ENCODE measurements at places on chromosomes 3 and 15.
A peak's percentile ranks its signal among the peaks of the same experiment; 100 is the strongest.

DNA sequence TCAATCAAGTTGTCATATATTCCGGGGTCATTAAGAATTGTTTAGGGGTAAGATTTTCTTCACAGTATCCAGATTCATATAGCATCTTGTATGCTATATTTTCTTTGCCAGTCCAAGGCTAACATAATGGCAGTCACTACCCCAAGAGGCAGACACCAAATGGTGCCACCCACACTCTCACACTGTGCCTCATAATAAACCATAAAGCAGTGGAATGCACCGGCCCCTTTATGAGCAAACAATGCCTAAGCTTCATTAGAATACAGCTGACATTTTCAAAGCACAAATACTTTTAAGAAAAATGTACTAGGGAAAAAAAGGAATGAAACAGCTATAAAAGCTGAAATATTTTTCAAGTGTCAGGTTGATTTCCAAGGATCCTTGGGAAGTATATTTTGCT is 121.6 kb downstream of the TFDP2 start:
- no peak for DNase-seq

DNA sequence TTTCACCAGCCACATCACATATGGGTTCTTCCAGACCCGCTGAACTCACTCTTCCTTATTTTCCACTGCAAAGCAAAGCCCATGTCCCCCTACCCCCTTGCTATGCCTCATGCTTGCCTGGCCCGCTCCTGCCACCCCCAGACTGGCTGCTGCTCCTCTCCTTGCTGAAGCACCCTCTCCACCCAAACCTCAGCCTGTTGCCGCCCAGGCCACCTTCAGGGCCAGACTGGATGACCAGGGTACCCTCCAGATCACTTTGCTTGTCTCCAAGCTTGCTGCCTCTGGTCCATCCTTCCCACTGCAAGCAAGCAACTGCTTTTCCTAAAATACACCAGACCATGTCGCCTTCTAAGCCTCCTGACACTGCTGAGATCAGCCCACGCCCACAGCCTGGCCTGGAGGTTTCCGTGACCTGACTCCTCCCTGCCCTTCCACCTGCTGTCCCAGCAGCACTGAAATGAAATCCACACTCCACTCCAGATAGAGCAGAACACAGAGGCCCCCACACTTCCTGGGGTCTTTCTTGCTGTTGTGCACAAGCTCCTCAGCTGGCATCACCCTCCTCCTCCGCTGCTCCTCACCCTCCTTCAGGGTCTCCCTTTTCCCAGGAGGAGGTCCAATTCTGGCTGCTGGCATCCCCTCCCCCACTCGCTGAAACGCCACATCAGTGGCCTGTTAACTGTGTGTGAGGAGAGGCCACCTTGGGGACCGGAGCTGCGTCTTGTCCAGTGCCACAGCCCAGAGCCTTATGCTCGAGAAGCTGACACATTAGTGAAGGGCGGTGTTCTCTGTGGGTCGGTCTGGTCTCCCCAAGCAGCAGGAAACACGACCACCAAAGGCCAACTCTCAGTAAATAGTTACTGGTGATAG is 99.1 kb downstream of the ADCY5 start:
- DNase-seq, result no peak

DNA sequence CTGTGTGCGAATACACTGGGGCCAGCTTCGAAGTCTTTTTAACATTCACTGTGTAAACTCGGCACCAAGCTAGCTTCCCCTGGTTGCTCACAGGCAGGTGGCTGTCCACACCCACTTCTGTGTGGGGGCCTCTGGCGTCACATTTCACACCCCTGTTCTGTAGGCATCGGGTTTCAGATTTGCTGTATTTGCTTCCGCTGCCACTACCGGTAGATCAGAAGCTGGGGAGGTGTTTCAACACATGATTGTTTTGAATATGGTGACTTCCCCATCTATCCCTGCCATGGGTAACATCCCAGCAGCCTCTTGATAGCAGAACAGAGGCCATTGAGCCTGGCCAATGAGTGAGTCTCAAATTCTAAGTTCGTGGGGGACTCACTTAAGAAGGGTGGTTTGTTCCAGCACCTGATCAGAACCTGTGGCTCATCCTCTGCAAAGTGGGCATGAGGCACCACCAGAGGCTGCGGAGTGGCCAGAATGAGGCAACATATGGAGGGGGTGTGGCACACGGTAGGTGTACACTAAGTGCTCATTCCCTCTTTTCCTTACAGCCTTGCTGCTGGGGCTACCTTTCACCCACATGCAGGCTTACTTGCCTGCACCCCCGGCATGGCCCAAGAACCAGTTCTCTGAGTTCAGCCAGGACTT is 61.5 kb downstream of the IQSEC1 start:
- no peak for DNase-seq

DNA sequence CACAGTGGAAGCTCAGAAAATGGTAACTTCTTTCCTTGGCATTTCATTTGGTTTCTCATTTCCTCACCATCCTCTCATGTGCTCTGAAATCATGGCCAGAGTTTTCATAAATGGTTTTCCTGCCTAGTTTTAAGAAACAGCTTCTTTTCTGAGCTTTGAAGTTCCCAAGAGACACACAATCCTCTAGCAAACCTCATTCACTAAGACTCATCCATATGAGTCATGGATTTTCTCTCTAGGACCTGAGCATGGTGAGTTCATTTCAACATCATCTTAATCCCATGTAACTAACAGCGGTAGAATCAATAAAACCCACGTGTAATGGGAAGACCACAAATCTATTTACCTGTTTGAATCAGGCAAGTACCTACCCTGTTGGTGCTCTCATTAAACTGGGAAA is 274.5 kb upstream of the LRTM1 start:
- no peak for DNase-seq

DNA sequence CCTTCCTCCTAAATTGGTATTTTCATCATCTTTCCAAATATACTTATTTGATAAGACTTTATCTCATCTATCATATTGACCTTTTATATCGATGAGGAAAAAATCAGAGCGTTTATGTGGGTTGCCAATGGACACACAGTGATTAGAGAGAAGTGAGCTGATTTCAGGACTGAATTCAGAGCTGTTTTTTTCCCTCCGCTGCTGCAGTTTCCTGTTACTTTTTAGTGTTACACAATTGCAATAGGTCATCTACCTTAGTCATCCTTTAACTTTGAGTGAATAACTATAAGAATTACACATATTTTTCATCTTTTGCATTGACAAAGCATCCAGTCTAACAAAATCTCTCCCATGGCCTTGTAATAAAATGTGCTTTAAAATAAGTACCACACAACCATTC is 266.3 kb upstream of the CNTN4 start:
- DNase-seq, result no peak

- DNase-seq, result no peak
Observed at GRCh38 chr15:42349186-42349585, 10.1 kb upstream of the CAPN3 start.

GRCh38 chr3:57288403-57288802 is 4.1 kb downstream of the ASB14 start:
- no peak for DNase-seq

- DNase-seq, result peak; percentile 22
Observed at GRCh38 chr15:99704444-99704838, 28.8 kb downstream of the LYSMD4 start.

DNA sequence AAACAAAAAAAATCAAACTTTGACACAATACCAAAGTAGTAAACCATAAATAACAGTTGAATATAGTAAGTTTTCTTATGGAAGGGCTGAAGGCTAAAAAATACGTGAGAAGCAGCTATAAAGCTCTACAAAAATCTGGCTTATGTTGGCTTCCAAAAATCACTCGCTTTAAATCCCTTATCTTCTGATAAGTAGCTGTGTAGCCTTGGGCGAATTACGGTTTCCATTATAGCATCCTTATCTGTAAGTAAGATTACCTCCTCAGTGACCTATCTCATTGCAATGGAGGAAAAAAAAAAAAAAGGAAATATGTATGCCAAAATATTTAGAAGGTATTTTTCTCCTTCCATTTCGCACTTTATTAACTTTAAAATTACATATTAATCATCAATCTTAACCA is 348.6 kb downstream of the PLOD2 start:
- no peak for DNase-seq

DNA sequence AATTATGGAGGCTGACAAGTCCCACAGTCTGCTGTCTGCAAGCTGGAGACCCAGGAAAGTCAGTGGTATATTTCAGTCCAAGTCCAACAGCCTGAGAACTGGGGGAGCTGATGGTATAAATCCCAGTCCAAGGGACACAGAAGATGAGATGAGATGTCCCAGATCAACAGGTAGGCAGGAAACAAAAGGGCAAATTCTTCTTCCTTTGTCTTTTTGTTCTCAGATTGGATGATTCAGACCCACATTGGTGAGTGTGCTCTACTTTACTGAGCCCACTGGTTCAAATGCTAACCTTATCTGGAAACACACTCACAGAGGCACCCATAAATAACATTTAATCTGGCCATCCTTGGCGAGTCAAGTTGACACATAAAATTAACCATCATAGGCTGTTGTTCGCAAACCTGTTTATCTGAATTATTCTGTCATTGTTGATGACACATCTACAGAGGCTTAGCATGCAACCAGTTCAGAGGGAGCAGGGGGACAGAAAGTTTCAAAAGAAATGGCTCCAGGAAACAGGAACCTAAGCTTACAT is 62.7 kb upstream of the ITGA11 start:
- DNase-seq, result no peak

GRCh38 chr15:52808441-52808840 is 18.3 kb upstream of the ONECUT1 start:
- no peak for DNase-seq

DNA sequence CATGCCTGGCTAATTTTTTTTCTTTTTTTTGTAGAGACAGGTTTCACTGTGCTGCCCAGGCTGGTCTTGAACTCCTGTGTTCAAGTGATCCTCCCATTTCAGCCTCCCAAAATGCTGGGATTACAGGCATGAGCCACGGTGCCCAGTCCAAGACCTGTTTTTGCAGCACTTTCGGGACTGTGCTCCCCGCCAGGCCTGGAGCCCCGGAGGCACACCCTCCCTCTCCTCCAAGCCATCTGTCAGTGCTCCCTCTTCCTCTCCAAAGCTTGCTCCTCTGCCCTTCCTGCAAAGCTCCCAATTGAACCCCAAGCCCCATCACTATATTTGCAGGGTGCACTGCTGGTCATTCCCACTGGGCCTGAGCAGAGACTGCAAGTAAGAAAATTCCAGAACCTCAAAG is 98.1 kb downstream of the CORO2B start:
- no peak for DNase-seq

DNA sequence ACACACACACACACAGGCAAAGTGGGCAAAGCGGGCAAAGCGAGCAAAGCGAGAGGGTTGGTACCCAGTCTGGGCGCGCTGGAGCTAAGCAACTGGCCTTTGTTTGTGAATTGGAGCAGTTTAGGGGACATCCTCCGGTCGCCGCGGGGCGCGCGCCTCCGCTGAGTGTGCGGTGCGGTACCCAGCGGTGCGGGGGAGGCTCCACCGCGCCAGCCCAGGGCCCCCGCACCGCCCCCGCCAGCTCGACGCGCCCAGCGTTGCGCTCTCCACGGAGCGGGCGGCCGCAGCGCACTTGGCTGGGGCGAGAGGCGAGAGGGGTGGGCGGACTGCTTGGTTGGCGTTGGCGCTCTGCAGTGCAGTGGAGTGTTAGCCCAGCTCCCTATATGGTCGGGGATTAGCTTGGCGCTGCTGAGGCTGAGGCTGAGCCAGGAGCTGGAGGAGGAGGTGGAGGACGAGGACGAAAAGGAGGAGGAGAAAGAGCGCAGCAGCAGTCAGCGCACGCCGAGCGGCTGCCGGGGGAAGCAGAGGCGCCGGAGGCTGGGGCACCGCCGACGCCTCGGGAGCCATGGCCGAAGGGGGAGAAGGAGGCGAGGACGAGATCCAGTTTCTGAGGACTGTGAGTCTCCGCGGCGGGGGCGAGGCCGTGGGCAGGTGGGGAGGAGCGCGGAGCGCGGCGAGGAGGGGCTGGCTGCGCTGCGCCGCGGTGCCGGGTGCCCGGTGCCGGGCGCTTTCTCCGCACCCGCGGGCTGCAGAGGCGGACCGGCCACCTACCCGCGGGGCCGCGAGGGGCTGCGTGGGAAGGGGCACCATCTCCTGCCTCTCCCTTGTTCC is at the start of gene RYR3:
Gene RYR3, plus strand, starts transcription at position 487 of the 831 bp plus-strand sequence. Its CDS starts 79 bp downstream, at position 566.
- no peak for DNase-seq

DNA sequence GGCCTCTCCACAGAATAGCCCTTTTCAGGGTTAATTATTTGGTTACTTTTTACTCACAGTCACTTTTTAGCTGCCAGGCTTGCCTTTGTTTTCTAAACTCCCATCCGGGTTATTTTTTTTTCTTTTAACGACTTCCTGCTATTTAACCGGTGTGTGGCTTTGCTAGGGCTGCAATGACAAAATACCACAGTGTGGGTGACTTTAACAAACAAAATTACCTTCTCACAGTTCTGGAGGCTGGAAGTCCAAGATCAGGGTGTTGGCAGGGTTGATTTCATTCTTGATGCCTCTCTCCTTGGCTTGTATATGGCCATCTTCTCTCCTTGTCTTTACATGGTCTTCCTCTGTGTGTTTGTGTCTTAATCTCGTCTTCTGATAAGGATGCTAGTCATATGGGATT is 91.5 kb downstream of the IL1RAP start:
- no peak for DNase-seq

DNA sequence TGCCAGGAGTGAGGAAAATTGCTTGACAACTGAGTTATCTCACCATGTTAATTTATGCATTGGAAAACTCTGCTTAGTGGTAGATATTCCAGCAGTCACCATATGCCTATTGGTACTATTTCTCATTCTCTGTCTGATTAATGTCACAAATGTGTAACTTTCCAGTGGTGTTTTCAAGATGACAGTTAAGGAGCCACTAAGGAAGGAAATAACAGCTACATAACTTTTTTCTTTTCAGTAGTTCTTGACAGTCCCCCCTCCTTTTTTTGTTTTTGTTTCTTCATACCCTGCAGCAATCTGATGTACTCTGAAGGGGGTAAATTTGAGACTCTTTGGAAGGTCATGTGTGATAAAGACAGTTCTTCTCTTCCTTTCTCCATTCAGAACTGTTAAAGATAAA is 13.1 kb downstream of the RASA2 start:
- no peak for DNase-seq
